Smooth muscle cell of the brain vasculature (primary cell): ENCODE measurements at places on chromosomes 4 and X.

GRCh38 chr4:140529434-140529833 is 5.5 kb downstream of the ELMOD2 start:
- no peak for DNase-seq

DNA sequence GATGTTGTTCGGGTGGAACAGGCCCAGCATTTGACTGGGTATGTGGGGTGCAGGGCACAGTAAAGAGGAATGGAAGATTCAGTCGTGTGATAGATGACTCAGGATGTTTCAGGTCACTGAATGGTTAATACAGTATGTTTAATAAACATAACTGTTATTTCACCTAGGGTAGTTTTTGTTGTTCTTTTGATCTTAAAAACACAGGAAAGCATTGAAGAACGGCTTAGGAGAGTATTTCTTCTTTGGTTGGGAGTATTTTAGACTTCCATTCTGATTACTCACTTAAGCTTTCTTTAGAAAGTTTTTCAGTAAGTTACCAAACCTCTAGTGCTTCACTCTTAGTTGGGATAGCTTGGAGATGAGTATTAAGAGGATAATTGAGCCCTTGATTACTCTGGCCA is 62.3 kb downstream of the STAG2 start:
- DNase-seq, result no peak

GRCh38 chr4:133102043-133102442 is 47.1 kb upstream of the PCDH10 start:
- no peak for DNase-seq

GRCh38 chr4:19520939-19521520 is 730.7 kb upstream of the SLIT2 start:
- no peak for DNase-seq

- DNase-seq, result peak; percentile 44
Observed at GRCh38 chr4:77921701-77922100, 59.1 kb downstream of the MRPL1 start.

DNA sequence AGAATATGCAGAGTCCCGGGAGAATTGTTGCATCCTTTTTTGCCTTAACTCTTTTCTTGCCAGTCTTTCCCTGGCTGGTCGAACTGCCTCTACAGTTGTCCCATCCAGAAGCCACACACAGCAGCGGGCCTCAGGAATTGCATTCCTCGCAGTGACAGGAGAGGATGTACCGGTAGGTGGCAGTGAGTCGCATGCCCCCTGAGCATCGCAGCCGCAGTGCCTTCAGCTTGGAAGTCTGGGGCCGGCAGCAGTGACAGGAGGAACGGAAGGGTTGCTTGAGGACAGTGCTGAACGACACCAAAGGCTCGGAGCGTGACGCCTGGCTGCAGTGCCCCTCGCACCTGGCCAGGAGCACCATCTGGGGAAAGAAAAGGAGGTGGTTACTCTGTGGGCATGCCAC is 23.5 kb downstream of the NDP start:
- no peak for DNase-seq

GRCh38 chr4:140243278-140243753 is 89.3 kb upstream of the MAML3 start:
- no peak for DNase-seq

GRCh38 chr4:56990109-56990905 is 11.6 kb downstream of the POLR2B start:
- no peak for DNase-seq

- no peak for DNase-seq
Observed at GRCh38 chr4:155539746-155540145, 126.9 kb upstream of the GUCY1A1 start.

- no peak for DNase-seq
Observed at GRCh38 chr4:26368685-26369084, 47.9 kb downstream of the RBPJ start.

DNA sequence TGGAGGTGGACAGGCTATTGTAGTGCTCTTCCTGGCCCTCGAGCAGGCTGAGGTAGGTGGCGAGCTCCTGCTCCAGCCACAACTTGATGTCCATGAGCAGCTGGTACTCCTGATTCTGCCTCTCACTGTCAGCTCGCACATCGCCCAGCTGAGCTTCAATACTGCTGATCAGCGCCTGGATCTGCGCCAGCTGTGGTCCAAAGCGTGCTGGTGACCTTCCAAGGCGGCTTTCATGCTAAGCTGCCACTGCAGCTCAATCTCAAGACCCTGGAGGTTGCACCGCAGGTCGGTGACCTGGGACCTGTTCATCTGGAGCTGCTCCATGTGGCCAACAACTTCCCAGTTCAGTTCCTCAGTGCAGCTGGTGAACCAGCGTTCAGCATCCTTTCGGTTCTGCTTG is 31.2 kb downstream of the LRIT3 start:
- no peak for DNase-seq

- DNase-seq, result no peak
Observed at GRCh38 chr4:108385076-108385475, 216.3 kb upstream of the LEF1 start.

DNA sequence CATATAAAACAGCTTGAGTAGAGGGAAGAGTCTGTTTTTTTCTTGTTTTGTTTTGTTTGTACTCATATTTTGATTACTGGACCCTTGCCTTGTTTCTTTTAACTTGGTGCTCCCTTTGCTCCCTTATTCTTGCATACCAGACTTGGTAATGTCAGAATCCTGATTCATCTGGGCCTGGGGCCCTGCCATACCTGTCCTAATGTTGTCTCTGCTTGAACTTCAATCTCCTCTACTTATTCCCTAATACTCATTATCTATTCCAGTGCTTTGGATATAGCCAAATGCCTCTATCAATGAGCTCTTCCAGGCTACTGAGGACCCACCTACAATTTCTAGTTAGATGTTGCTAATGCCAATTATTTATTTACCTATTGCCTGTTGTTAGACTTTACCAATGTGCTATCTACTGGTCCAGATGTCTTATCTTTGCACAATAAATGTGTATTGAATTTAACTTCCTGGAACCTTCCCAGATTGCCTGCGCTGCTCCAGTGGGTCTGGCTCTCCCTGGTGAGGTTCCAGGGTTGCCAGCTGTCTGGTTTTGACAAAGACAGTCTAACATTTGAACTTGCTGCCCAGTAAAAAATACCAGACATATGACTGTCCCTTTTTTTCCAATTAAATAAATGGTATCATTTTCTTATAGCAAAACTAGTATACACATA is 64.4 kb upstream of the ACSL4 start:
- DNase-seq, result no peak

GRCh38 chrX:40875476-40875875 is 140.1 kb upstream of the MED14 start:
- no peak for DNase-seq

GRCh38 chr4:108620933-108621905 is 843 bp downstream of the RPL34 start:
- DNase-seq, result no peak

DNA sequence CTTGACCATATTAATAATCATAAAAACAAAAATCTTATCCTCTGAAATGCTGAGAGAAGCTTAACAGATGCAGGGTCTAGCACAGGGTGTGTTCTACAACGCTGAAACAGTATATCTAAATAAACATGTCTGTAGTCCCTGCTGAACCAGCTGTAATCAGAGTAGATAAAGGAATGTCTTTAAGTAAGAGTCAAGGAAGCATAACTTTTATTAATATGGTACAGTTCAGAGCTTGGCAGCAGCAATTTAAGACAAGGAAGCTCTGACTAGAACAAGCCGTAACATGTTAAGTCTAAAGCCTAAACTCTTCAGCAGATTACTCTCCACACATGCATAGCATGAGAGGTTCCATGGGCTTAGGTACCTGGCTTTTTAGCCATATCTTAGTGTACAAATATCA is 36.1 kb downstream of the NFKB1 start:
- DNase-seq, result no peak

- DNase-seq, result no peak
Observed at GRCh38 chr4:8231551-8232049, 32.5 kb downstream of the SH3TC1 start.
